A549 treated with CORT108297 at 1 μM for 4 hours (cell line): ENCODE measurements at places on chromosomes 7 and 10. TPM values are rescaled to one million over a fixed set of nuclear protein-coding genes. Genes with fewer than 3 reads are reported as not detected.

The BPGM gene
- total RNA-seq: 15.8 to 22.5 TPM (median 17.0 TPM) in 5 replicates

The VAX1 gene
- 1.0 to 1.9 TPM (median 1.6 TPM) in 5 replicates for total RNA-seq

The SUGCT gene
- 0.56 to 1.6 TPM (median 0.95 TPM) in 5 replicates for total RNA-seq

The ZNF438 gene
- total RNA-seq: 1.4 to 1.9 TPM (median 1.6 TPM) in 5 replicates
